MCF 10A (cell line): ENCODE measurements at places on chromosomes 3 and 15. TPM values are rescaled to one million over a fixed set of nuclear protein-coding genes. Genes with fewer than 3 reads are reported as not detected.

Gene CPNE9
- not detected in 2 replicates for total RNA-seq

DNA sequence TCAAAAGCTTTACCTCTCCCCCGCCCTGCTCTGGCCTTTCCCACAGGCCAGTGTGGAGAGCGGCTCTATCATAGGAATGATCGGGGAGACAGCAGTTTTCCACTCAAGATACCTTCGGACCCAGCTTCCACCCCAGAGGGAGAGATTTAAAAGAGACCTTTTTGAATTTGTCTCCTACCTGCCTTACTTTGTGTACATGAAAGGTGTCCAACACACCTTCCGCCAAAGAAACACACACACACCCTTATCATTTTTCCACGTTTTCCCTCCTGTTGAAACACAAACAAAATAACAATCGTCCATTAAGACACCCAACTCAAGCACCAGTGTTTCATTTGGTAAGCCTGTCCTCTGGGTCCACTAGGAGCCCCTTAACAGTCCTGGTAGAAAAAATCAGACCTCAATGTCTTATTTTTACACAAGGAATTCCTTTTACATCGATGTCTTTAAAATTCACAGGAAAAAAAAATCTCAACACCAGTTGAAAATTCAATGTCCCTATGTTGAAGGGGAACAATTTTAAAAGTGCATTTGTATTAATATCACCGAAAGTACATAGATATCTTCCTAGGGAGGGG lies 4.0 kb downstream of the HES1 start:
- H3K4me1 ChIP-seq = peaks cover 26% of the 10 kb centered on the region

Gene ECE2
- not detected in 2 replicates for total RNA-seq

DNA sequence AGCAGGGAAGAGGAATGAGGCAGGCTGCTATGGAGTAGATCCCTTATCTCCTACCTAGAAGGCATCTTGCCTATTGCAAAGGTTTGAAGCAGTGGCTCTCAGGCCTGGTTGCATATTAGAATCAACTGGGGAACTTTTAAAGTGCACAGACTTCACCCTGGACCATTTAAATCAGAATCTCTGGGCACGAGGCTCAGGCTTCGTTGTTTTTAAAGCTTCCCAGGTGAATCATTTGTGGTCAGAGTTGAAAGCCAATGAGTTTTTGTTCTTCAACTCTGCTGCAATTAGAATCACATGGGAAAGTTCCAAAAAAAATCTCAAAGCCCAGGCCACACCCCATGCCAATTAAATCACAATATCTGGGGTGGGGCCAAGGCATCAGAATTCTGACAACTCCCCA lies 773.1 kb downstream of the AGBL1 start:
- H3K27me3 ChIP-seq = no peaks in the 10 kb centered on the region
- DNase-seq = no peak
- H3K36me3 ChIP-seq = no peaks in the 10 kb centered on the region
- no peak overlapping the region for H3K27ac ChIP-seq
- H3K4me1 ChIP-seq = peaks cover 6% of the 10 kb centered on the region

- H3K4me3 ChIP-seq = peak overlapping the region; percentile 97
- peaks cover 14% of the 10 kb centered on the region for H3K4me1 ChIP-seq
- peak overlapping the region; percentile 88 for H3K27ac ChIP-seq
- no peaks in the 10 kb centered on the region for H3K36me3 ChIP-seq
- DNase-seq = peak; percentile 75
- H3K27me3 ChIP-seq = no peaks in the 10 kb centered on the region
Measured at GRCh38 chr3:169146179-169146665, 517.3 kb downstream of the MECOM start.

DNA sequence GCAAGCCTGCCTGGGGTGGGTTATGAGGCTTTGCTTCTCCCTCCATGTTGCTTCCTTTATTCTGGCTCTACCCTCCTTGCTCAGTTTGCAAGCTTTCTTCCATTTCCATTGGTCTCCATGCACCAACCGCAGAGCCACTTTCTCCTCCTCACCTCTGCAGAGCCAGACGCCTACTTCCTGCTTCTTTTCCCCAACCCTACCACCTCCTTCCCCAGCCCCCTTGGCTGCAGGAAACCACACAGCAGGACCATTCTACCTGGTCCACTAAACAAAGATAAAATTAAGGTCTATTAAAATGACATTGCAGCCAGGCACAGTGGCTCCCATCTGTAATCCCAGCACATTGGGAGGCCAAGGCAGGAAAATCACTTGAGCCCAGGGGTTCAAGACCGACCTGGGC lies 10.0 kb upstream of the CAV3 start:
- H3K4me3 ChIP-seq = no peak overlapping the region
- no peak overlapping the region for H3K27ac ChIP-seq
- DNase-seq = no peak
- H3K27me3 ChIP-seq = no peaks in the 10 kb centered on the region

DNA sequence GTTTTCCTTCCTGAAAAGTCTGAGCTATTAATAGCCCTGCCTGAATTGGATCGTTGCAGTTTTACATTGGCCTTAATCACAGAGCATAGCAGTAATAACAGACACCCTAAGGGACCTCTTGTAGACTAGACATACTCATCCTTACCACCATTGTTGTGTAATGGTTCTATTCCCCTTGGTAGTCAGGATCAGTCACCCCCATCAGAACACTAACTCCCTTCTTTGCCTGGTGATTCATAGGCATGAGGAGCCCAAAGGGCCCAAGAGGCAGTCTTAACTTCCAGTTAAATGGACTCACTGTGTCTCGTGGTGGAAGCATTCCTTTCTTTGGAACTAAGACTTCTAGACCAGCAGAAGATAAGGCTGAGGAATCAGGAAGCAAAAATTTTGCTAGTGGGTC lies 20.2 kb downstream of the CGGBP1 start:
- H3K27me3 ChIP-seq = no peaks in the 10 kb centered on the region
- H3K4me1 ChIP-seq = no peaks in the 10 kb centered on the region
- no peaks in the 10 kb centered on the region for H3K36me3 ChIP-seq
- H3K4me3 ChIP-seq = no peak overlapping the region
- peak; percentile 30 for DNase-seq
- no peak overlapping the region for H3K27ac ChIP-seq

GRCh38 chr3:126146525-126147146 lies 33.8 kb downstream of the ALDH1L1 start:
- no peak overlapping the region for H3K27ac ChIP-seq
- no peak for DNase-seq
- no peaks in the 10 kb centered on the region for H3K4me1 ChIP-seq
- no peaks in the 10 kb centered on the region for H3K36me3 ChIP-seq
- H3K27me3 ChIP-seq = peaks cover 21% of the 10 kb centered on the region

Gene GNAT1
- 0.49 TPM in 1 of 2 replicates, not detected in the other for total RNA-seq
